ENCODE measurements at places on chromosomes 2 and 18. TPM values are rescaled to one million over a fixed set of nuclear protein-coding genes. Genes with fewer than 3 reads are reported as not detected.

The PLGLB1 gene
- 0.42 TPM for polyA plus RNA-seq

The DYNAP gene
- polyA plus RNA-seq, result not detected

The AMER3 gene
- polyA plus RNA-seq, result not detected

The HAAO gene
- polyA plus RNA-seq, result 42.1 TPM

DNA sequence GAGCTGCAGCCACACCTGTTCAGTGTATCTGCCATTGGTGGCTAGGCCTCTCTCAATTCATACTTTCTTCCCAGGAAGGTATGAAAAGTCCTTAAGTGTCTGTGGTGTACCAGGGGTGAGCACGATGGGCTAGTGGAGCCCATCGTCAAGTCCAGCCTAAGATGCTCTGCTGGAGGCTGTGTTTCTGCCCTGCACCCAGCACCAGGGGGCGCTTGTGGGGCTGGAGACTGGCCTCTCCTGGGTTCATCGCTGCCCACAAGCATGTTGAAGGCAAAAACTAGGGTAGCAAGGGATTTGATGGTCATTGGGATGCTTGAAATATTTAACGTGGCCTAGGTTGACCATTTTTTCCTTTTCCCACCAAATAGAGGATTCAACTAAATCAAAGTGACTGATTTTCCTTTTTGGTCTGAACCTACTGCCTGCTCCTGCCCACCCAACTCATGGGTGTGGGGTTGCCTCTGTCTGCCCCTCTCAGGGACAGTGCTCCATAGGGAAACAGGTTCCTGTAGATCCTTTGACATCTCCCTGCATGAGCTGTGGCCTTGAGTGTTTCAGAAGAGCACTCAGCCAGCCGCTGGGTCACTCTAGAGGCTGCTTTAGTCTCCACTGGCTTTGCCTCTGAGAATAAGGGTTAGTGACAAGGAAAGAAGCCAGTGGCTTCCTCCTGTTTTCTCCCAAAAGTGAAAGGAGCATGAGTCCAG lies 59.0 kb downstream of the TPGS2 start:
- no peak overlapping the region for H3K4me3 ChIP-seq
- no peak for DNase-seq
- no peaks in the 10 kb centered on the region for H3K4me1 ChIP-seq
- H3K27ac ChIP-seq, result no peak overlapping the region
- no peaks in the 10 kb centered on the region for H3K27me3 ChIP-seq
- H3K36me3 ChIP-seq, result no peaks in the 10 kb centered on the region

GRCh38 chr2:179235463-179236108 lies 29.0 kb downstream of the SESTD1 start:
- H3K27me3 ChIP-seq, result no peaks in the 10 kb centered on the region
- peak; percentile 17 for DNase-seq
- H3K27ac ChIP-seq, result peak overlapping the region; percentile 82
- H3K4me3 ChIP-seq, result peak overlapping the region; percentile 54
- H3K4me1 ChIP-seq, result peaks cover 44% of the 10 kb centered on the region

- H3K4me3 ChIP-seq, result no peak overlapping the region
- no peaks in the 10 kb centered on the region for H3K4me1 ChIP-seq
- H3K27ac ChIP-seq, result no peak overlapping the region
- no peak for DNase-seq
These were observed 74.6 kb upstream of the DOK6 start for GRCh38 chr18:69326094-69326493.

DNA sequence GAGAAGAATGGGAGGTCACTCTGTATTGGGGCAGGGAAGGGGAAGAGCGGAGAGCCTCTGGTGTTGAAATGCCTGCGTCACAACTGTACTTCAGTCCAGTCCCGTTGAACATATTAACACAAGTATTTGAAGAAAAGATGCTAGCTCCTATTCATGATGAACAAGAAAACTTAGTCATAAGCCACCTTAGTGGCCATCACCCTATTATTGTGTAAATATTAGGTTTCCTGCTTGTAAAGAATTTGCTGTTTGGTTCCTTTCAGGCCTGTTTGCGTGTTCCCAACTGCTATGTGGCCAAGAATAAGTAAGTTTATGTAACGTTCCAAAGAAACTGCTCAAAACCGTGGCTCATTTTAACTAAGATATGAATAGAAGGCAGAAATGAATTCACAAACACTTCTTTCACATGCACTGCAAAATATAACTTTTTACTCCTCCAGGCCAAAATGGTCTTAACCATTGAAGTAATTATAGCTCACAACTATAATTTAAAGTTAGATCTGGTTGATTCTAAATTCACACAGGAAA lies 204.3 kb downstream of the ZNF385B start:
- H3K27me3 ChIP-seq, result no peaks in the 10 kb centered on the region
- H3K4me1 ChIP-seq, result no peaks in the 10 kb centered on the region

- H3K27ac ChIP-seq, result no peak overlapping the region
- H3K36me3 ChIP-seq, result no peaks in the 10 kb centered on the region
- no peak for DNase-seq
- no peak overlapping the region for H3K4me3 ChIP-seq
These were observed 3.6 kb downstream of the GALNT3 start for GRCh38 chr2:165790466-165790865.

DNA sequence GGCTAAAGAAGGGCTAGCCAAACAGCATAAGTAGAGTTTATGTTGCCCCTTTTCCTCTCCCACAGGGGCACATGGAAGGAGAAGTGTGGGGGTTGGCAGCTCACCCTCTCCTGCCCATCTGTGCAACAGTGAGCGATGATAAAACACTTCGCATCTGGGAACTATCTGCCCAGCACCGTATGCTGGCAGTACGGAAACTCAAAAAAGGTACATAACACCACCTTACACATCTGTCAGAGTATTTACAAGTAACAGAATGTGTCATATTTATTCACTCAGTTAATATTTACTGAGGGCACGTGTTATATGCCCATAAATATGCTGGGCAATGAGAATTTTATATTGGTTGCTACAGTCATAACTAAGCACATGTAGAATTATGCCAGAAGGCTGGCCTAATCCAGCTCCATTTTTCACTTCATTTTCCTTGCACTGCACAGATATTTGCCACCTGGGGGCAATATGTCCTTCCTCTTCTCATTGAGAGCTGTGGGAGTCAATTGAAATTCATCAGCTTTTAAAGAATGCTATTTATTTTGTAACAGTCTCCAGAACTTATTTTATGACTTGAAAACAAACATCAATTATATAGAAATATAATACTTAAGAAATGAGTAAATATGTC lies 150.6 kb downstream of the RTN4 start:
- peak; percentile 8 for DNase-seq
- no peaks in the 10 kb centered on the region for H3K36me3 ChIP-seq
- no peak overlapping the region for H3K27ac ChIP-seq
- H3K4me3 ChIP-seq, result no peak overlapping the region
- no peaks in the 10 kb centered on the region for H3K27me3 ChIP-seq

- no peaks in the 10 kb centered on the region for H3K36me3 ChIP-seq
- H3K4me3 ChIP-seq, result peak overlapping the region; percentile 5
- peaks cover 27% of the 10 kb centered on the region for H3K4me1 ChIP-seq
- H3K27me3 ChIP-seq, result no peaks in the 10 kb centered on the region
- peak; percentile 57 for DNase-seq
- no peak overlapping the region for H3K27ac ChIP-seq
These were observed 72.8 kb upstream of the POU3F3 start for GRCh38 chr2:104781151-104781550.

- H3K27me3 ChIP-seq, result peaks cover 3% of the 10 kb centered on the region
- H3K4me1 ChIP-seq, result no peaks in the 10 kb centered on the region
- no peak overlapping the region for H3K4me3 ChIP-seq
- DNase-seq, result no peak
- H3K27ac ChIP-seq, result no peak overlapping the region
- H3K36me3 ChIP-seq, result no peaks in the 10 kb centered on the region
These were observed 66.7 kb downstream of the COPS8 start for GRCh38 chr2:237152361-237152760.

- no peaks in the 10 kb centered on the region for H3K36me3 ChIP-seq
- no peak overlapping the region for H3K27ac ChIP-seq
- no peaks in the 10 kb centered on the region for H3K4me1 ChIP-seq
- H3K4me3 ChIP-seq, result no peak overlapping the region
- no peak for DNase-seq
These were observed 239.3 kb upstream of the MYT1L start for GRCh38 chr2:2570360-2570759.

Data from CD14-positive monocyte (primary cell).